Iris pigment epithelial cell (primary cell): ENCODE measurements at places on chromosomes 11 and 22.
A peak's percentile ranks its signal among the peaks of the same experiment; 100 is the strongest.

GRCh38 chr11:133509924-133510697, 22.2 kb downstream of the OPCML start:
- no peak for DNase-seq

DNA sequence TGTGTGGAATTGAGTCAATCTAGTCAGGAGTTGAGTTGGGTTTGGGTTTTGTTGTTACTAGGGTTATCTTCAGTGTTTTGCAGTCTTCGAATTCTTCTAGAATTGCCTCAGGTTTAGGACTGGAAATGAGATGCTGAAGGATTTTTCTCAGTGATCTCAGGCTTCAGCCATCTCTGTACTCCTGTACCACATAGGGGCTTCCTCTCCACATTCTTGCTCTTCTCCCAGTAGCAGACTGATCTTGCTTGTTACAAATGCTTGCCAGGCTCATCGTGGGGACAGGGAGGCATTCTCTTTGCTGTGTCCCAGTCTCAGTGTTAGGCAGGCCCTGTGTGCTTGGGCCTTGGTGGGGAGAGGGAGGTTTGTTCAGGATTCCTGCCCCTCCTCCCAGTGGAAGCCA, 96.1 kb downstream of the LRRC32 start:
- peak; percentile 88 for DNase-seq

- DNase-seq, result no peak
Observed at GRCh38 chr11:92861634-92862033, 107.8 kb upstream of the MTNR1B start.

DNA sequence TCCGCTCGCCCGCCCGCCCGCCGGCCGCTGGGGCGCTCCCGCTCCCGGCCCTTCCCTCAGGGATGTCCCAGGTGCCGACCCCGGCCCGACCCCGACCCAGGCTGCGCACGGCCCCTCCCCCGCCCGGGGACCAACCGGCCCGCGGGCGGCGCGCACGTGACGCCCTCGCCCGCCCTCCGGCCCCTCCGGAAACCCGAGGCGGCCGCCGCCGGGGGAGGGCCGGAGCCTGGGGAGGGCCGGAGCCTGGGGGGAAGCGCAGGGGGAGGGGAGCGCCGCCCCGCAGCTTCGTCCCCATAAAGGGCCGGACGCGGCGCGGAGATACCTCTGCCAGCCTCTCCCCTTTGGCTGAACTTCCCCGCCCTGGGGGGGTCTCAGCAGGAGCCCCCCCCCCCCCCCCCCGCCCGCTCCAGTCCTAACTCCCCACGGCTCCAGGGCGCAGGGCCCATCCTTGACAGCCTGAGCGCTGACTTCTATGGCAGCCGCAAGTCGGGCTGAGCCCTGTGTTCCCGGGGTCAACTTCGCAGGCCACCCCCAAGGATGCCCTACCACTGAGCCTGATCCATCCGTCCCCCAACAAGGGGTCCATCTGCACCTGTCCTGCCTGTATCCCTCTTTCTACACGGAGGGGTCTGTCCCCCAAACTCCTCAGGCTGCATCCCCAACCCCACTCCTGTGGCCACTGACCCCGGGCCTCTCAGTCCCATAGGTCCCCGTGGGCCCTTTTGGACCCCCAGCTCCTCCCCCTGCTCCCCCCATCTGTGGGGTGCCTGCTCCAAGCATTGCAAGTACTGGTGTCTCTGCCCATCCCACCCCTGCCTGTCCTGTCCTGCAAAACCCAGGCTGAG, at the start of gene MAPK12:
Gene MAPK12, minus strand, starts transcription at position 69 of the 845 bp plus-strand sequence. CDS start 174 bp downstream, outside the sequence.
- DNase-seq, result peak; percentile 22

GRCh38 chr11:32385998-32386397, 49.3 kb downstream of the WT1 start:
- DNase-seq, result peak; percentile 51

- no peak for DNase-seq
Observed at GRCh38 chr11:112614605-112615004, 346.6 kb upstream of the NCAM1 start.

GRCh38 chr11:3047637-3048036, 9.6 kb downstream of the CARS1 start:
- no peak for DNase-seq

DNA sequence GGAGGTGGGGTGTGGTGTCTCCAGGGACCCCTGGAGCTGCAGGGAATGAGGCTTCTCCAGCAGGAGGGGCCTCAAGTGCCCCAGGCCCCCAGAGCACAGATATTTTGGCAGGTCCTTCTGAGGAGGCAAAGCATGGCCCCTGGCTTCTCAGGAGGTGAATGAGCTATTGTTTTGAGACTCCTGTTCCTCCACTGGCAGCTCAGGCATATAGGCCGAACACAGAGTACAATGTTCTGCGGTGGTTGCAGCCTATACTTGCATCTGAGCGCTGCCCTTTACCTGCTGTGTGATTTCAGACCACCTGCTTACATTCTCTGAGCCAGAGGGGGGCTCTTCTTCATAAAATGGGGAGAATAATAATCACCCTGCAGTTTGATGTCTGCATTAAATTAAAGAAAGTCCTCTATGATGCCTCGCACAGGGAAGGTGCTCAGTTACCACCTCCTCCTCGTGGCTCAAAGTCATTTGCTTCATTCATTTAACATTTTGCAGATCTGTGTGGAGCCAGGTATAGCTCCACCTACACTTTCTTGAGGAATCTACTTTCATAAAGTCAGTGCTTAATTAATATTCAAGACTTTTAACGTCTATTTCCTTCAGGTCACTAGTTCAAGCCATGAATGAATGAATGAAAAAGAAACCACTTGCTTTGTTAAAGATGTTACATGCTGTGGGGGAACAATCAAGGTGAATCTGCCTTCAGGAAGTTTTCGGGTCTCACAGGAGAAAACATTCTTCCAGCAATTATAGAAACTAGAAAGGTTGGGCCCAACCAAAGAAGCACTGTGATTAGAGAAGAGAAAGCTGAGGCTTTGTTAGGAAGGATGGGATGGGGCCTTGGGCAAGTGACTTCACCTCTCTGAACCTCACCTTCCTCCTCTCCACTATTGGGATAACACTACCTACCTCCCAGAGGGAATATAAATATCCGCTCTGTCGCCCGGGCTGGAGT, 68.4 kb downstream of the ADAMTS15 start:
- no peak for DNase-seq

GRCh38 chr22:22060200-22061084, 77.9 kb upstream of the TOP3B start:
- peak; percentile 24 for DNase-seq

DNA sequence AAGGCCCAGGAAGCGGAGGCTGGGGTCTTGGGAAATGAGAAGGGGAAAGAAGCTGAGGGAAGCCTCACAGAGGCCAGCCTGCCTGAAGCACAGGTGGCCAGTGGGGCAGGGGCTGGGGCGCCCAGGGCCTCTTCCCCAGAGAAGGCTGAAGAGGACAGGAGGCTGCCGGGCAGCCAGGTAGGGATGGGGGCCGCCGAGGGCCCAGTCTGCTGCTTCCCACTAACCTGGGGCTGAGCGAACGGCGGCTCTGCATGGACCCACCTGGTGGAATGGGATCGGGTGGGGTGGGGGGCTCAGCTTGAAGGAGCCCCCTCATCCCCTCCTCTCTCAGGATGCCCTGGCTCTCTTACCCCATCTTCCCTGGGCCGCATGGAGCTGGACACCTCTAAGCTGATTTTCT, 7.7 kb downstream of the EHBP1L1 start:
- no peak for DNase-seq

- peak; percentile 81 for DNase-seq
Observed at GRCh38 chr11:110878513-110878912, 166.3 kb upstream of the ARHGAP20 start.

DNA sequence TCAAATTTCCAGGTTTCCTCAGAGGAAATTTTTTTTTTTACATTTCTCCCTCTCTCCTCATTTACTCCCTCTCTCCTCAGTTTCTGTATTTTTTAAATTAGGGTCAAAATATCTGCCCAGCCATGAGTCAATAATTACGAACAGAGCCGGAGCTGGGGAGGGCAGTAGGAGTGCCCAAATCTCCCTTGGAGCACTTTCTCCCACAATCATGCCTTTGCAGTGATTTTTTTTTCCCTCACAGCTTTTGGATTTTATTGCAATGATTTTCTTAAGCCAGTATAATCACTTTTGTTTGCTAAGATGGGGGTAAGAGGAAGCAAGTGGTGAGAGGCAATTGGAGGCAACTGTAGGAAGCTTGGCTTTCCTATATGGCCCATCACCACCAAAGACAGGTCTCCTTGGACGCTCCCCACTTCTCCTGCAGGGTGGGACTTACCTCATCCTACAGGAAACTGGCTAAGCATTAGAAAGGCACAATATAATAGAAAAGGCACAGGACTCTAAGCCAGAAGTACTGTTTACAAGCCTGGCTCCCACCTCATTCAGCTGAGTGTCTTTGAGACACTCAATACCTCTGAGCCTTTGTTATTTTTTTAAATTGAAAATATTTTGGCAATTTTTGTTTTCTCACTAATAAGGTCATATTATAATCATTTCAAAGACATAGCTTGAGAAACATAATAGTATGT, 192.6 kb upstream of the PITPNB start:
- DNase-seq, result no peak

- DNase-seq, result peak; percentile 30
Observed at GRCh38 chr11:70158201-70158600, 44.9 kb upstream of the FADD start.

- DNase-seq, result peak; percentile 45
Observed at GRCh38 chr11:118980191-118980881, 8.8 kb downstream of the FOXR1 start.

DNA sequence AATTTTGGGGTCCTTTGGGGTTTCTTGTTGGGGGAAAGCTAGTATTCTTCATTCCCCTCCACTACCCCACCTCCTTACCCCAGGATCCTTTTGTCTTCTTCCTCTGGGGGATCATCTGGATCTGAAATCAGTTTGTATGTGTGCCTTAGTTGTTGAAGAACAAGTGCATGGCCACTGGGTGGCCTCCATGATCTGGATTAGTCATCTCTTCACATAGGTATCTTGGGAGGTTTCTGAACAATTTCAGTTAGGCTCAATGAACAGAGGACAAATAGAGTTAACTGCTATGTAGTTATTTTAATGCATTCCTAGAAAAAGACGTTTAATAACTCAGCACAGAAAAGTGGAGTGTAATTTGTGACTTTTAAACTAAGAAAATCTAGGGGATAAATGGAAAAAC, 7.1 kb upstream of the VWA5A start:
- DNase-seq, result peak; percentile 65

DNA sequence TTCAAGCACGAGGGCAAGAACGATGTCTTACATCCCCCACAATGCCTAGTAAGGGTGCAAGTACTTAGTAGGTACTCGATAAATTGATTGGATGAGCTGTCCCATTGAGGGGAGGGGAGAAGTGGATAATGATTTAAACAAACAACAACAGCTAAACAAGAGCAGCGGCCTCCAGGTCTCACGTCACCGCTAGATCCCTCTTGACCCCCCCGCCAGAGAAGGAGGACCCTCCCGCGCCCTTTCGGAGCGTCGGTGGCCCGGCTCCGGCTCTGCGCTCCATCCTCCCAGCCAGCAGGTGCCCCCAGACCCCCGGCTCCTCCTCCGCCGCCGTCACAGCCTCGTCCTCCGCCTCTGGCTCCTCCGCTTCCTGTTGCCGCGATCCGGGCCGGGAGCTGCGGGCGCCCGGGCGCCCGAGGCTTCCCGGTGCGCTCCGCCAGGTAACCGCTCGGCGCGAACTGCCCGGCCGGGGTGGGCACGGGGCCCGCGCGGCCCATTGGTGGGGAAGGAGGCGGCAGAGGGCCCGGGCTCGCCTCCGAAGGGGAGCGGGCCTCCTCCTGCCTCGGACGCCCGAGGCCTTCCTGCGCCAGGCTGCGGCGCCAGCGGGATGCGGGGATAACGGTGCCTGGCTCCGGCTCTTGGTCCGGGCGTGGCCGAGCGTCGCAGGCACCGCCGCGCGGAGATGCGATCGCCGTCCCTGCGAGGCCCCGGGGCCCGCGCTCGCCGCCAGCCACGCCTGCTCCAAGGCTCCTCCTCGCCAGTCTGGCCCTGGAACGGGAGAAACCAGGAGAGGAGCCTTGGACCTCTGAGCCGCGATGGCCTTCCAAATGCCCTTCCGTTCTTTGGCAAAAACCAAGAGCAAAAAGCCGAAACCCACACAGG, at the start of gene TLCD5:
Gene TLCD5, plus strand, starts transcription at position 368 of the 879 bp plus-strand sequence. CDS start 2,143 bp downstream, outside the sequence.
- peak; percentile 78 for DNase-seq

DNA sequence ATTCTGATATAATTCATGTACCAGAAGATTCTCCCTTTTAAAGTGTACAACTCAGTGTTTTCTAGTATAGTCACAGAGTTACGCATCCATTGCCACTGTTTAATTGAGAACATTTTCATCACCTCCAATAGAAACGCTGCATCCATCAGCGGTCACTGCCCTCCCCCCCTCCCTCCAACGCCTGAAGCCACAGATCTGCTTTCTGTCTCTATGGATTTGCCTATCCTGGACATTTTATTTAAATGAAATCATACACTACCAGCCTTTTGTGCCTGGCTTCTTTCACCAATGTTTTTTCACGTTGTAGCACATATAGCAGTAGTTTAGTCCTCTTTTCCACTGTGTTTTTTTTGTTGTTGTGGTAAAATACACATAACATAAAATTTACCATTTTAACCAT, 22.8 kb downstream of the TCP11L1 start:
- no peak for DNase-seq

DNA sequence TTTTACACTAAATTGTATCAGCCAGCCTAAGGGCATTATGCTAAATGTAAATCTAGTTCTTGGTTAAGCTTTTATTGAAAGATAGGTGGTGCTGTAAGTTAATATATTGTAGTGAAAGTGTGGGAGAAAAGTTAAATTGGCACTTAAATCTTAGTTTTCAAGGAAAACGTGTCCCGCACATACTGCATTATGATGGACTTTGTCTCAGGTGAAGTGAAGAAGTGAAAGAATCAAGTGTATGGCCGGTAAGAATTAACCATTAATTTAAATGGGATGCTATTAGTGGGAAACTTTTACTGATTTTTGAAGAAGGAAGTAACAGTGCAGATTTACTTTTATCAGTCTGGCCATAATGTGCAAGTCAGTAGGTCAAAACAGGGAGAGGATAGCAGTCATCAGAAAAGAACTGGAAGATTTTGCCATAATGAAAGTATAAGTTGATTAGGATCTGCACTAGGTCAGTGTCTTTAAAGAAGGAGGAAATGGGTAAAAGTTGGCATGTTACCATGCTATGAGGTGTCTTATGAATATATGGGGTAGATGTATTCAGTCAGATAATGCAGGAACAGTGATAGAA, 81.6 kb downstream of the PDHX start:
- DNase-seq, result no peak

GRCh38 chr11:68722143-68722542, 29.2 kb downstream of the TESMIN start:
- no peak for DNase-seq
